ENCODE measurements at places on chromosomes 3 and 15. TPM values are rescaled to one million over a fixed set of nuclear protein-coding genes. Genes with fewer than 3 reads are reported as not detected.
A peak's percentile ranks its signal among the peaks of the same experiment; 100 is the strongest.

GRCh38 chr3:71684757-71685386, 40.3 kb downstream of the EIF4E3 start:
- no peak for DNase-seq

- no peak for DNase-seq
Observed at GRCh38 chr15:62517541-62517940, 352.5 kb upstream of the C2CD4B start.

DNA sequence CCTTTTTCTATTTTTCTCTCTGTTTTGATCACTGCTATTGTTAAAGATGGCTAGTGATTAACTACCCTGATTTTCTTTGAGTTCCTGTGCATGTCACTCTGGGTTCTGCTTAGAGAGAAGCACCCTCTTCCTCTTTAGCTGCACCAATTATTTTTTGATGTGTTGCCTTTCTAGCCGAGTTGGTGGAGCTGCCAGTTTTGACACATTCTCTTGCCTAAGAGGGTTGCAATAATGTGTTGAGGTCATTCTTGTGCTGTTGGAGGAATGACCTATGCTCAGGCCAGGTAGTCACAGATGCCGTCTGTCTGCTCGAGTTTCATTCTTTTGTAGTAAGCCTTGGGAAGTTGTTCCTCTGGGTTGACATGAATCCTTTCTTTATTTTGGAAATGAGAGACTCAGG, 84.6 kb upstream of the DPH6 start:
- no peak for DNase-seq

GRCh38 chr15:29139540-29140459, 129.8 kb downstream of the NSMCE3 start:
- DNase-seq: peak; percentile 35

GRCh38 chr3:194395778-194396538, 3.1 kb downstream of the GP5 start:
- peak; percentile 27 for DNase-seq

GRCh38 chr3:125140011-125140817, 72.3 kb downstream of the SLC12A8 start:
- DNase-seq: no peak

- DNase-seq: no peak
Observed at GRCh38 chr15:43329217-43329959, 985 bp downstream of the LCMT2 start.

GRCh38 chr3:143595456-143596077, 252.7 kb downstream of the SLC9A9 start:
- peak; percentile 63 for DNase-seq

DNA sequence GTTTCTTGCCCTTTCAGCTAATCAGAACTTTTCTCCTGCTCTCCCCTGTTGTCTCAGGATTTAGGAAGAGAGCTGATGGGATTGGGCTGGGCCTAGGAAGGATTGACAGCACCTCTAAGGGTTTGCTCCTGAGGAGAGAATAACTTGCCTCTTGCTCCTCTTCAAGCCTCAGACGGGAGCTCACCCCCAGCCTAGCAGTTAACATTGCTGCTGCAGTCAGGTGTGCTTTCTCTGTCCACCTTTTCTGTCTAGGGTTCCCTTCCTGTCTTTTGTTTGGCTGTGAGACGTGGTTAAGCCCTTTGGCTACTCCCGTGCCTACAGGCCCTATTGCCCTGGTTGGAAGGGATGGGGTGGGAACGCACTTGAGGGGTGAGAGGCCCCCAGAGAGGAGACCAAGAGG, 20.1 kb downstream of the TMEM108 start:
- no peak for DNase-seq

- no peak for DNase-seq
Observed at GRCh38 chr15:96487245-96487644, 156.7 kb downstream of the NR2F2 start.

DNA sequence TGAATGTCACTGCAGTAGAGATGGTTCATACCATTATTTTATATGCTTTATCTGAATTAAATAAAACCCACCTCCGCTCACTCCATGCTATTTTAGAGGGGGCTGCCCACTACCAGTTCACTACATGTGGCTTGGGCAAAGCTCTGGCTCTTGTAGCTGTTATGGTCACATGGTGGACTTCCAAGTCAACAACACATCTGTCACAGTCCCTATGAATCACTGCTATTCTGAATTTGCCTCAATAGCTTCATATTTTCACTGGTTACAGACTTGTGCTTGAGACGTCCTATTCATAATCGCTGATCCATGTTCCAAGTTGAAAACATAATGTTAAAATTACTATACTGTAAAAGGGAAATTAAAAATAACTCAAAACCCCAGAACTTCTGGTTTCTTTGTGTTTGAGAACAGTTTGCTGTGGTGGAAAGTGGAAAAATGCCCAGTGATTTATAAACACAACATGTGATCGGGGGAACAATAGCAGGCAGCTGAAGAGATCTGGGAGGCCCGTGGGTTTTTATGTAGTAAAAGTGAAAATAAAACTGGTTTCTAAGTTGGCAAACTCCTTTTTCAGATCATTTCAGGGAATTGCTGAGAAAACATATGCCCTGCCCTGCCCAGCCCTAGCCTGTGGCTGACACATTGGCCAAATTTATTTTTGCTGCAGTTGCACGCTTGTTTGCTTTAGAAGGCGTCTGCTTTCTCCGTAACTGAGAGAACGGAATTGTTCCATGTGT, 128.8 kb upstream of the PRR23C start:
- no peak for DNase-seq

DNA sequence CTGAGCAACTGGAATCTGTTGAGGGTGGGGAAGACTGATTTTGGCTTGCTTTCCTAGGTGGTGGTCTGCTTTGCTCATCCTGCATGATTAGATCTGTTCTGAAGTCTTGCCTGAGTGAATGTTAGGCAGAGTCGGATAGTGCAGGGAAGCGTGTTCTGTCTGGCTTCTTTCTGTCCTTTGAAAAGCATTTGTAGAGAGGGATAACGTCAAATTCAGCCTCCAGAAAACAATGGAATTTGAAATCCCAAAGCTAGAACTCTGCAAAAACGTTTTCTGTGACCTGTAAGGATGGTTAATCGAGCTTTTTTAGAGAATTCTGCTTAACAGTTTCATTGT, 1.4 kb downstream of the GLCE start:
- no peak for DNase-seq

The GALK2 gene
- total RNA-seq: 24.8 TPM

The FRMD5 gene
- total RNA-seq: not detected

The GREM1 gene
- not detected for total RNA-seq

The PRSS50 gene
- 0.10 TPM for total RNA-seq
